Cortex of kidney (tissue), 1 donor: ENCODE measurements at places on chromosomes 6 and 20.

GRCh38 chr6:43737272-43738081 lies 32.5 kb upstream of the VEGFA start:
- no peak for DNase-seq

- DNase-seq = no peak
Observed at GRCh38 chr20:44601801-44602204, 19.4 kb downstream of the PKIG start.

DNA sequence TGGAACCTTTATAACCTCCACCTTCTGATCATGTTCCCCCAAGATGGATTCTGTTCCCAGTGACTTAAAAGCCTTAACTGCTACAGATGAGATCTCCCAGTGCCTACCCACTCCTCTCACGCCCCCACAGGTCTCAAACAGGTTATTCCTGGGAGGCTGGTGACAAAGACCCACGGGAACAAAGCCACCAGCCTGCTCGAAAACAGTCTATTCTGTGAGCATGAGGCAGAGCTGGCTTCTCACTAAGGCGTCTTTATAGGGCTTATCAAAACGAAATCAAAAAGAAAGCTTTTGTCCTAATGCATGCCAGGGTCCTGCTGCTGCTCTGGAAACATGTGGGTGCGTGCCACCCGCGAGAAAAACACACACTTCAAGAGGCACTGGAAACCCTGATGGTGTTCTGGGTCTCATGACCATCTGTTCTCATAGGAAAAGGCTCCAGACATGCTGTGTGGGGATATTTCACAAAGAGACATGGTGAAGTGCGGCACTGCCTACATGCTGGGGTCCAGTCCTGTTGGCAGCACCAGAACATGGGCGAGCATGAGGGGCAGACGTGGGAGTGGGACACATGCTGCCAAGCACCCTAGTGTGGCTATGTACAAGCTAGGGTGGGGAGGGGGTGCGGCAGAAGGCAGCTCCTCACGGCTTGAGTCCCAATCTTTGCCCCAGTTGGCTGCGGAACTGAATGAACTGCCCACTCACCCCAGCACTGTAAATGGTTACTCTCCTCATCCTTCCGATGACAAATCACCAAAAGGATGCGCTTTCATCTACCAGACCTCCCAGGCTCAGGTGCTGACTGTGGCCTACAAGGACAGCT lies 2.1 kb downstream of the FKBP1A start:
- DNase-seq = no peak

DNA sequence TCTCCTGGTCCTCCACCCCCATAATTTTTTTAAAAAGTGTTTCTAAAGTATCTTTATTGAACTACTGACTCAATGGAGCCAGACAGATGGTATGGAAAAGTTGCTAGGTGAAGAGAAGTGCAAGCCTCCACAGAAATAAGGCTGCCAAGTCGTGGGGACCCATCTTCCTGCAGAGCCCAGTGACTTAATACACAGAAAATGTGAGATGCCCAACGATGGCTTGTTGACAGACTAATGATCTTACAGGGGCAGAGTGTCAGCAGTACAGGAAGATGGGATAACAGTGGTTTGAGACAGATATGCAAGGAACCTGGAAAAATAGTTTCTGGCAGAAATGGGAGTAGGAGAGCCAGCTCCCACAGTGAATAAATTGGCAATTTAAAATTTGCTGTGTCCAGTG lies 43.3 kb downstream of the FYN start:
- DNase-seq = no peak

DNA sequence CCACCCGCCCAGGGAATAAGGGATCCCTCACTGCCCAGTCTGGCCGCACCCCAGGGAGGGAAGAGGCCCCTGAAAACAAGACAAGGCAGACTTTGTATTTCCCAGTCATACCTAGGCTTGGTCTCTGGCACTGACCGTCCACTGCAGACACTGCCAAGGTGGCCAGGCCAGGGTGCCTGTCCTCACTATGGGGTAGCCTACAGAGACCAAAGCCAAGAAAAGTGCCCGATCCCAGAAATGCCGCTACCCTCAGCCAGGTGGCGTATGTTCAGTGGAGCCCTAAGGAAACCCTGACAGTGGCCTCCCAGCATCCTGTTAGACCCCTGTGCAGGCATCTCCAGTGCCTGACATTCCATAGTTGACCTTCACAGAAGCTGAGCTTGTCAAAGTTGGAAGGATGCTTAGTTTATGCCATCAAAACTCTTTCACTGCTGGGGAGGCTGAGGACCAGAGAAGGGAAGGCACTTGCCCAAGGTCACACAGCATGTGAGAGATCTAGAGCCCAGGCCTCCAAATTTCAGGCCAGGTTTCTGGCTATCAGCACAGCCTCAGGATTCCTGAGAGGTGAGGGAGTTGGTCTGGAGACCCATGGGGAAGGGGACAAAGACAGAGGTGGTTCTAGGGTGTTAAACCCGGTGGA lies 2.5 kb downstream of the SCRT2 start:
- no peak for DNase-seq

- DNase-seq = no peak
Observed at GRCh38 chr6:140036196-140036595, 661.7 kb upstream of the CITED2 start.

DNA sequence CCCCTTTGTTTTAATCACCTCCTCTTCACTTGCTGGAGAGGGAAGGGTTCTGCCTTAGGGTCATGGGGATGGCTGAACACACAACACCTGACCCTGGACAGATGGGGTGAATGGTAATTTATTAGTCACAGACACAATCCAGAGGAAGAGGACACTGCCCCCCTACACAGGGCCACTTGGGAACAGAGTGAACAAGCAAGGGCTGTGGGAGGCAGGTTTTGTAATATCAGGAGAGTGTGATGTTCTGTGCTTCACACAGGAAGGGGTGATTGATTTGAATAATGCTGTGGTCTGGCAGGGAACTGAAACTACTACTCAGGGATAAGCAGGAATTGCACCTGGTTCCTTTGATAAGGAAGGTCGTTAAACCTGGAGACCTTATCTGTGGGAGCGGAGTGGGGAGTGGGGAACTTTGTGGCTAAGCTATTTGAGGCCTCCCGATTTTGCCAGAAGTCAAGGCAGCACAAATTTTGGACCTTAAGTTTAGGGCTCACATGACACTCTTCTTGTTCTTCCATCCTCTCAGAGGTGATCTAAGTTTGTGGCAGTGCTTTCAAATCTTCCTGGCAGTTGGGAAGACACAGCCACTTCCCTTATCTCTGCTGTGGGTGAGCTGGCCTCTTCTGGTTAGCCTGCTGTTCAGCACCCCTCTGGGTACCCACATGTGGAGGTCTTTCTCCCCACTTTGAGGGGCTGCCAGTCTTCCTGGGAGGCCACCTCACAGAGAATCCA lies 77.8 kb downstream of the CD164 start:
- DNase-seq = no peak

DNA sequence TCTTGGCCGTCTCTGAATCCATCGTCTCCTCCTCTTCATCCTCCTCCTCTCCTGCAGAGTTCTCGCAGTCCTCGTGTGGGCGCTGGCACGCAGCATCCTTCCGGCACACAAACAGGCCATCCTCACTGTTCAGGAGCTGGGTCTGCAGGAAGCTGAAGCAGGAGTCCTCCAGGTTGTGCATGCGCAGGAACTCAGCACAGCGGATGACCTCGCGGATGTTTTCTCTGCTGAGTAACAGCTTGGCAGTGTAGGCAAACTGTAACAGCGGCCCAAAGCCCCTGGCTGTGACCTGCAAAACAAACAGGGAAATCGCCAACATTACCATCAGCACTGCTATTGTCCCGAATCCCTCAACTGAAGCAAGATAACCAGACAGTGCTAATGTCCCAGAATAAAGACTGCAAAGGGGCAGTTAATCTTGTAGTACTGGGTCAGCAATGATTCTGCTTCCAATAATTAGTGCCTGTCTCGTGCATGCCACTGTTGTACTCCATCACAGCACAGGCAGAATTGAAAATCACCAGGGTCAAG lies 57.4 kb downstream of the GJA10 start:
- no peak for DNase-seq

DNA sequence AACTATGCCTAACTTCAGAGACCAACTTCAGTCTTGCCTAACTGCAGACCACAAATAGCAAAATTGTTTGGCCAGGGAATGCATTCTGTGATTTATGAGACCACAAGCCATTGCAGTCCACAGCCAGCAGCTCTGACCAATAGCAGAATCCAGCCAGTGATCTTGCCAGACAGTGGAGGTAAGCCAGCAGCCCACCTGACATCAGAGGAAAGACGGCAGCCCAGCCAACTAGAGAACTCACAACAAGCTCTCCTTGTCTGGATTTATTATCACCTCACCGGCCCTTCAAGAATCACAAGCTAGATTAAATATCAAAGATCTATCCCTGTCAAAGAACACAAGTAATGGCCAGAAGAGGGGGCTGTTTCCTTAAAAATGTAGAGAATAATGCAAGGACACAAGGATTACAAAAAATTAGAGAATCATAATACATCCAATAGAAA lies 66.5 kb upstream of the SLC35F1 start:
- no peak for DNase-seq

- no peak for DNase-seq
Observed at GRCh38 chr6:37005061-37005810, at the start of gene FGD2. TSS of gene FGD2 (plus strand) at chr6:37005655. CDS start at chr6:37005818, 163 bp downstream.

GRCh38 chr6:27230758-27231111 lies 16.8 kb upstream of the PRSS16 start:
- DNase-seq = no peak

GRCh38 chr20:59580991-59581401 lies 23.3 kb upstream of the PHACTR3 start:
- no peak for DNase-seq

- DNase-seq = no peak
Observed at GRCh38 chr6:55636406-55637102, 57.6 kb upstream of the HMGCLL1 start.

DNA sequence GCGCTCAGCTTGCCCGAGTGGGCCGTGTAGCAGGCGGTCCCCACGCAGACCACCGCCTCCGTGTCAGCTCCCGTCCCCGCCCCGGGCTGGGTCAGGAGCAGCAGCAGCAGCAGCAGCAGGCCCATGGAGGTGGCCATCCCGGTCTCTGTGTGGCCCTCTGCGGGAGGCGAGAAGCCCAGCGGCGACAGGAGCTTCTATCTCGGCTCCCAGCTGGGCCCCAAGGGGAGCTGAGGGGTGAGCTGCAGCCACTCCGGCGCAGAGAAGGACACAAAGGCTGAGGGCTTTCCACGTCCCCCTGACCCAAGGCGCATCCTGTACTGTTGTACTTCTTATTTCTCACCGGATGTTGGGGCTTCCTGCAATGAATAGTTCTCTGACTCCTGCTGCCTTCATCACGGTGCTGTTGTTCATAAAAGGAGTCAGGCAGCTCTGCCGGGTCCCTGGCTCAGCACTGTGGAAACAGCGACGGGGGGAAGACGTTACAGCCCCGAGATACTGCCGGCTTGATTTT lies at the start of gene CD93:
TSS of gene CD93 (minus strand) at position 269 of the 511 bp plus-strand sequence. CDS start at position 137, 132 bp downstream.
- DNase-seq = no peak

DNA sequence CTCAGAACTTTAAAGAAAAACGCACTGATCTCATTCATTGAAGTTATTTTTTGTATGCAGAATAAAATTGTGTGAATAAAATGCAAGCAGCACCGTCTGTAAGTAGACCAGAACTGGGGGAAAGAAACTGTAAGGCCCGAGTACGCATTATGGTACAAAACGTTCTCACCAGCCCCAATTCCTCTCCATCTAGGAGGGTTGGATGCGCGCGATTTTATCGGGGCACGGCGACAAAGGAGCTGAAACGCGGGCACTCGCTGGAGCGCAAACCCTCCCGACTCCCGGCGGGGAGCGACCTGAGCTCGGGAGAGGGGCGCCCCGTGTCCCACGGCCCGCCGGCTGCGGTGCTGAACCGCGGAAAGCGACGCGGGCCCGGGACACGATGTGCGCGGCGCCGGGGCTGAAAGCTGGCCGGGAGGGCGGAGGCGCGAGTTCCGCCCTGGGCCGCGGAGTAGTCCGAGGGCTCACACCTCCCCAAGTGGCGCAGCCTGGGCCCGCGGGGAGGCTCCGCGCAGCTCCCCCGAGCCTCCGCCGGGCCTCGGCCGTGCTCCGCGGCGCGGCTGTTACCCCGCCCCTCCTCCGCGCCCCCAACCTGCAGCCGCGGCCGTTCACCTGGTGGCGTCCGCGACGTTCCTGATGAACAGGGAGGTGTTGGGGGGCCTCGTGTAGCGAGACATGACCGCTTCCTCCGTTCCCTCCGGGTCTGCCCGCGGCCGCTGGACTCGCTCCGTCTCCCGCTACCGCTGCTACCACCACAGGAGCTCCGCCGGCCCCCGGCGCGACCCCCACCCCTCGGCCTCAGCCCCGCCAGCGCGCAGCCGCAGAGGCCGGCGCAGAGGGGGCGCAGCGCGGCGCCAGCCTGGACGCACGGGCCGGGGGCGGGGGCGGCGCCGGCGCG lies at the start of gene SRSF12:
TSS of gene SRSF12 (minus strand) at position 861 of the 898 bp plus-strand sequence. CDS start at position 677, 184 bp downstream.
- DNase-seq = no peak

GRCh38 chr6:33344701-33345697 lies 27.5 kb upstream of the ZBTB22 start:
- no peak for DNase-seq

GRCh38 chr6:163008186-163008585 lies 280.4 kb downstream of the PACRG start:
- DNase-seq = no peak

DNA sequence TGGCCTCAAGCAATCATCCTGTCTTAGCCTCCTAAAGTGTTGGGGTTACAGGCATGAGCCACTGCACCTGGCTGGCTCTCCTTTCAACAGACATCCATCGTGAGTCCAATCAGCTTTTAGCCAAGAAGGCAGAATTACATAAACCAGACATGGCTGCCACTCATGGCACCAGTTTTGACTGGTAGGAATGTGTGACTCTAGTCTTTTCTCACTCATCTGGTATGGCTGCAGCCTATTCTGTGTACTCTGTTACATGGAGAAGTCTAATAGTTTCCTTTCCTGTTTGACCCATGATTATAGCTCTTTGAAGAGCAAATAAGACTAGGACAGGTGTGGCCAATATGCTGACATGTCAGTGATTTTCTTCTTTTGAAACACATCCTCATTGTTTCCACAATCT lies 27.0 kb upstream of the RNF144B start:
- DNase-seq = no peak

DNA sequence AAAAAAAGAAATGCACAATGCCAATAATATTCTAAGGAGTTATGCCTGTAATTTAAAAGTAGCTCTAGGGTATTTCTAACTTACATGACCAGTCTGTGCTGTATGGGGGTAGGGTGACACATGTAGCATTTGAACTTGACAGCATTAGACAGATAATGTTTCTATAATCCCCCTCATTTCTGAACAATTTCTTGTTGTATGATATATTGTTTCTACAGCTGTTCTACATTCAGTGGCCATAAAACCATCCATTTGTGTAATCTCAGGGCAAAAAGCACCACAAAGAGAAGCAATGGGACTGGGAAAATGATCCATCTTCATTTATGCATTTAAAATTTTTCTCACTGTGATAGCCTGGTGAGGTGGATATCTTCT lies 767.8 kb downstream of the TFAP2A start:
- no peak for DNase-seq
